IPS DF 19.7 (cell line): ENCODE measurements at places on chromosomes 5 and 9.

DNA sequence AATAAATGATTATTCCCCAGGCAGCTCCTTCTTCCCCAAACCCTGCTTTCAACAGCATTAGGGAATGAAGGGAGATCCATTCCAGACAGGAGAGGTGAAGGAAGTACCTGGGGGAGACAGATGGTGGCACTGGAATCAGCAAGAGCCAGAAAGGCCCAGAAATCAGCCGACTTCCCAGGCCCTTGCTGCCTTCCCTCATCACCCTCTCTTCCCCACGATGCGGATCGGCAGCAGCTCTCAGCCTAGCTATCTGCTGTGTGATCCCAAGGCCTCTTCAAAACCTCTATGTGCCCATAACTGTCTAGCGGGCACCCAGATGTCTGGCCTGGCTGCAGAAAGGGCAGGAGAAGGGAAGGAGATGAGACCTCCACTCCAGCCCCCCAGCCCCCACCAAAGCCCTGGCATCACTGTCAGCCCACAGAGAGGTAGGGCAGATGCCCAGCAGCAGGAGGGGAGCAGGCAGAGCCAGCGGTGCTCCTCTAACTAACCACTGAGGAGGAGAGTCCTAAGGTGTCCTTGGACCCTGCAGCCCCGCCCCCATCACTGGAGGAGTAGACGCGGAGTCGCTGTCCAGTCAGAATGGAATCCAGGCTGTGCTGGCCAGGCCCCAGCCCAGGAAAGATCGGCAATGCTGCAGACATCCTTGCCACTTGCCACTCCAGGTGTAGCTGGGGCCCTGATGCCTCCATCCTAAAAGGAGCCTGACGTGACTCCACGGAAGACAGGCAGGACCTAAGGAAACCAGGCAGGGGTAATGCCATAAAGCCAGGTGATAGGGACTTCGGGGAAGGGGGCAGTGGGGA lies 12.7 kb downstream of the CNTFR start:
- no peak for DNase-seq

GRCh38 chr9:121277518-121278295 lies 9.7 kb downstream of the GSN start:
- DNase-seq, result no peak

DNA sequence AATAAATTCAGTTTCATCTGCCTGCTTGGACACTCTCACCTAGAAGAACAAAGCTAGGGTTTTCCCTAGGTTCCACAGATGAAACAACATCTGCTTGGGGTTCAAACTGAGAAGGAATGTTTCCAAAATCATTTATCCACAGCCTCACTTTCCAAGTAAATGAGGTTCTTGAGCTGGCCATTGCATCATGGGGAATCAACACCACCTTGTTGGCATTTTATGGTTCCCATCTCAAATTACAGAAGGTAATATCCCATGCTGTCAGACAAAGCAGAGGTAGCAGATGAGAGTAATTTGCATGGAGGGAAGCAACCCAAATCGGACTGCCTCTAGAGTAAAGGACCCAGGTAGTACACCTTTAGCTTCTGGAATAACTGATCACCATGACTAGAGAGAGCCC lies 10.5 kb upstream of the NR4A3 start:
- DNase-seq, result no peak

GRCh38 chr9:133874060-133874657 lies 118.0 kb downstream of the VAV2 start:
- no peak for DNase-seq

DNA sequence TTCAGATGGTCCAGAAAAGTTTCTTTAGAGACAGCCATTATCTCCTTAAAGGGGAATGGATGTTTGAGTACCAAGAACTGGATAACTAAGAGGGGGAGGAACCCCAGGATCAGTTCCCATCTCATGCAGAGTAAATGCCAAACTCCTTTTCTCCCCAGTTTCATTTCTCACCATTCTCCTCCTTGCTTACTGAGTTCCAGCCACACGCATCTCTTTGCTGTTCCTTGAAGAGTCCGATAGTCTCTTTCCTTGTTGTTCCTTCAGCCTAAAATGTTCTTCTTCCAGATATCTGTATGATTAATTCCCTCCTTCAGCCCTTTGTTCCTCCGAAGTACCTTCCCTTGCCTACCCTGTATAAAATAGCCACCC lies 30.0 kb downstream of the KDM4C start:
- no peak for DNase-seq

DNA sequence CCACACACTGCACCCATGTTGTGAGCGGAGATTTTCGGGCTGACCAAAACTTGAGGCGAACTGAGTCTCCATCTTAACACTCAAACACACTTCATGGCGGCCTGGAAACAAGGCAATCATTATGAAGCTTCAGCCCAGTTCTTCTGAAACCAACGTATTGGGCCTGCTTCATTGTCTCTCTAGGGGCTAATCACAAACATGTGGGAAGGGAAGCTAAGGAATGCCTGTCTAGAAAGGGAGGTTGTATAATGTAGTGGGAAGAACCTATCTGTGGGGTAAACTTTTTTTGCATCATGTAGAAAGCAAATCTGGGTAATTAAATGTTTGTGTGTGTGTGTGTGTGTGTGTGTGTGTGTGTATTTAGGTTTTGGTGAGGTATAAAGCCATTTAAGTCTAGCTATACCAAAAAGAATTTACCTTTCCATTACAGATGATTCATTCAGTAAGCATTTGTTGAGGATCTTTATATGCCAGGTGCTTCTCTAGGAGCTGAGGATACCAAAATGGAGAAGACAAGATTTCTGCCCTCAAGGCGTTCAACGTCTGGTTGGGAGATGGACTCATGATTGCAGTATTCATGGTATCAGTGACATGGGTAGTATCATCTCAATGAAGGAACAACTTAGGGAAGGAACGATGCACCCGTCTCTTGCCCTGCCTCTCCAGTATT lies 29.4 kb downstream of the SLC1A3 start:
- DNase-seq, result no peak

- no peak for DNase-seq
These were observed 24.8 kb downstream of the P4HA2 start for GRCh38 chr5:132202711-132203463.

GRCh38 chr9:117407436-117408022 lies 7.3 kb downstream of the ASTN2 start:
- no peak for DNase-seq

DNA sequence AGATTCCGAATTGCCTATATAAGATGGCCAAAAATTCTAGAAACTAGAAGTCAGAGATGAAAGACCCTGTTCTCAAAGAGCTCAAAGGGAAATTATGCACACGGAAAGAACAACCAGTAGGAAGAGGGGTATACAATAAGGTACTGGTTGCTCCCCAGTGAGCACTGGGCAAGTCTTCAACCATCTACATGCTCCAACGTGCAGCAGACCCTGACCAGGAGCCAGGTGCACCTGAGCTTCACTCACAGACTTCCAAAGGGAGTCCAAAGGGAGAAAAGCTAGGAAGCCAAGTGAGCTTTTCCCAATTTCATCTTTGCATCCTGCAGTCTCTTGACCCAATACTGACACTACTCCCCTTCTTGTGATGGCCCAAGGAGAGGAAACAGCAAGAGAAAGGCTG lies 3.9 kb downstream of the REEP5 start:
- DNase-seq, result no peak

- no peak for DNase-seq
These were observed 450.2 kb downstream of the NR2F1-AS1 start for GRCh38 chr5:93130624-93131490.
